Esophagus muscularis mucosa (tissue), 4 donors: ENCODE measurements at places on chromosomes 7 and 10.

DNA sequence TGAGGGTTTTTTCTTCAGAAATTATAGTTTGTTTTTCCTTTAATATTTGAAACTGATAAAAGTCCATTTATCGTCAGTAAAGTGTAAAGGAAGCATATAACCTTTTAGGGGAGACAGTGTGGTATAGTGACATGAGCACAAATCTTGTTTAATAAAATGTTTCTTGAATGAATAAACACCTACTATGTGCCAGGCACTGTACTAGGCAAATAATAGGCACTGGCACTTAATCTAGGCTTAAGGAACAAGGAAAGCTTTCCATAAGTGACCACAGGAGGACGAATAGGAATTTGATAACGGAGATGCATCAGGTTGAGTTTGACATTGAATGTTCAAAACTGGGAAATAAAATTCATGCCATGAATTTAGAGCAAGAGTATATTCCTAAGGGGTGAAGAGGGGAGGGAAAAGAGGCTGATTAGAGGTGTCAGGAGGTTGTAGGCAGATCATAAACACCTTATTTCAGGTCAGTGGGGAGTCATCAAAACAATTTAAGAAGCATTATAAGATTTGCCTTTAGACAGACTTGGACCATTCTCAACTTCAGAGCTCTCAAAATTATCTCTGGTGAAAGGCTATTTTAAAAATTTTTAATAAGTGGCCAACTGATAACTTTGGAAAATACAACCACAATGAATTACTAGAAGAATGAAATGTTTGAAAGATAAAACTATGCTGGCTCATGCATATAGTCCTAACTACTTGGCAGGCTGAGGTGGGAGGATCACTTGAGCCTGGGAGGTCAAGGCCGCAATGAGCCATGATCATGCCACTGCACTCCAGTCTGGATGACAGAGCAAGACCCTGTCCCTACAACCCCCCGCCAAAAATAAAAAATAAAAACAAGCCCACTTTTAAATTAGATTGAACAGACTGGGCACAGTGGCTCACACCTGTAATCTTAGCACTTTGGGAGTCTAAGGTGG is 22.4 kb downstream of the RALA start:
- no peak for DNase-seq

DNA sequence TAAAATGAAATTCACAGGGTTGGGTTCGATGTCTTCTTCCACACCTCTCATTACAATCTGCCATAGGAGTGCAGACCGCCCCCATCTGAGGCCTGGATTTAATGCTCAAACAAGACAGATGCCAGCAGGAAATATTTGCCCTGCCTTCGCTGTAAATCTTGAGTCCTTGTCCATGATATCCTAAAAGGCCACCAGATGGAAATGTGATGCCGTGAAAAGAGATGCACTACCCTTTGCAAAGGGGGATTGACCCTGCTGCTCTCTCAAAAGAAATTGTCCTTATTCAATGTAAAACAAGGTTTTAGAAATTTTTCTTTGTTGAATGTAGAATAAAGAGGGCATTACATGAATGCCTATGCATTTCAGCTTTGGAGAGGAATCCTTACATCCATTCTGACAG is 37.5 kb downstream of the AGAP4 start:
- no peak for DNase-seq

GRCh38 chr10:108003061-108003460 is 838.6 kb upstream of the SORCS1 start:
- DNase-seq, result no peak

DNA sequence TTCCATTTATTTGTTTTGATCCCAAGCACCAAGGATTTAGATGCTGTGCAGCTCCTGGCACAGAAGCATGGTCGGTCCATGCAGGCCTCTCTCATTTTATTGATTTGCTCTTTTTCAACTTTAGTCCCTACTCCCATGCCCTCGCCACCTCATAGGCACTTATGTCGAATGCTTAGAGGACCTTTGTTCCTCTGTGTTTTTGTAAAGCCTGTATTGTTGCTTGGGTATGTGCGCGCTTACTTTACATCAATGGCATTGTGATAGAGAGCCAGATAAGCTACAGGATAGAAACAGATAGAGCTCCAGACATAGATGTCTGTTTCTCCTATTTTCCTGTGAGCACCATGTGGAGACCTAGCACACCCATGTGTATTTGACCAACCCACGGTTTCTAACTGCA is 225.0 kb downstream of the PAXIP1 start:
- no peak for DNase-seq

GRCh38 chr7:55307123-55307916 is 57.8 kb upstream of the LANCL2 start:
- no peak for DNase-seq
